Motor neuron (in vitro differentiated cells): ENCODE measurements at places on chromosomes 13 and 19. TPM values are rescaled to one million over a fixed set of nuclear protein-coding genes. Genes with fewer than 3 reads are reported as not detected.

The ZNF345 gene
- 0.56 and 0.70 TPM in 2 replicates for total RNA-seq

The DHDH gene
- not detected in 2 replicates for total RNA-seq

- ATAC-seq, result no peak
Measured at GRCh38 chr13:100790405-100790804, 115.8 kb upstream of the TMTC4 start.

GRCh38 chr19:50155520-50156109, 7.5 kb downstream of the IZUMO2 start:
- no peak for ATAC-seq

DNA sequence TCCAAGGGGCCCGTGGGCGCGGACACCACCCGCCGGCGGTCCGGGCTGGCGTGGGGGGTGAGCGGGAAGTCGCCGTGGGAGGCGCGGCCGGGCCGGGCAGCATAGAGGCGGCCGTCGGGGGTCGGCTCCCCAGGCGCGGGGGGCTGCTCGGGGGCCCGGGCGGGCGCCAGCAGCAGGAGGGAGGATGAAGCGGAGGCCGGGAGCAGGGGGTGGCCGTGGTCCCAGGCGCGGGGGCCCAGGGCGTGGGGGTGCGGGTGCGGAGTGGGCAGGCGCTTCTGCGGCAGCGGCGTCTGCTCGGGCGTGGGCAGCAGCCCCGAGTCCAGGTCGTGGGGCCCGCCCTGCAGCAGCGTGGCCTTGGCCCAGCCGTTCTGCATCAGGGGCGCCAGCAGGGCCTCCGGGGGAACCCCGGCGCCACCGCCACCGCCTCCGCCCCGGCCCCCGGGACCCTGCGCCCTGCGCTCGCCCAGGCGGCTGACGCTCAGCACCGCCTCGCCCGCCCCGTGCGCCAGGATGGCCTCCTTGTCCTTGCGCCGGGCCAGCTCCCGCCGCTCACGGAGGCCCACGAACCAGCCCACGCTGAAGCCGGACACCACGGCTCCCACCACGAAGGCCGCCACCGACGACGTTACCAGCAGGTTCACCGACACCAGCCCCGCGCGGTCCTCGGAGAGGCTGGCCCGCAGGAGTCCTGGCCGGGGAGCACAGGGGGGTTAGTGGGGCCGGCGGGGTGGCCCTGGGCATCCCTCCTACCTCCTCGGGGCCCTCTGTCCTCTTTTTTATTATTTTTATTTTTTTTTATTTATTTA, 4.2 kb upstream of the LRG1 start:
- ATAC-seq, result no peak

GRCh38 chr13:27708325-27708724, 84.0 kb upstream of the GSX1 start:
- no peak for ATAC-seq
